ENCODE measurements at places on chromosomes 16 and 17.
A peak's percentile ranks its signal among the peaks of the same experiment; 100 is the strongest.

DNA sequence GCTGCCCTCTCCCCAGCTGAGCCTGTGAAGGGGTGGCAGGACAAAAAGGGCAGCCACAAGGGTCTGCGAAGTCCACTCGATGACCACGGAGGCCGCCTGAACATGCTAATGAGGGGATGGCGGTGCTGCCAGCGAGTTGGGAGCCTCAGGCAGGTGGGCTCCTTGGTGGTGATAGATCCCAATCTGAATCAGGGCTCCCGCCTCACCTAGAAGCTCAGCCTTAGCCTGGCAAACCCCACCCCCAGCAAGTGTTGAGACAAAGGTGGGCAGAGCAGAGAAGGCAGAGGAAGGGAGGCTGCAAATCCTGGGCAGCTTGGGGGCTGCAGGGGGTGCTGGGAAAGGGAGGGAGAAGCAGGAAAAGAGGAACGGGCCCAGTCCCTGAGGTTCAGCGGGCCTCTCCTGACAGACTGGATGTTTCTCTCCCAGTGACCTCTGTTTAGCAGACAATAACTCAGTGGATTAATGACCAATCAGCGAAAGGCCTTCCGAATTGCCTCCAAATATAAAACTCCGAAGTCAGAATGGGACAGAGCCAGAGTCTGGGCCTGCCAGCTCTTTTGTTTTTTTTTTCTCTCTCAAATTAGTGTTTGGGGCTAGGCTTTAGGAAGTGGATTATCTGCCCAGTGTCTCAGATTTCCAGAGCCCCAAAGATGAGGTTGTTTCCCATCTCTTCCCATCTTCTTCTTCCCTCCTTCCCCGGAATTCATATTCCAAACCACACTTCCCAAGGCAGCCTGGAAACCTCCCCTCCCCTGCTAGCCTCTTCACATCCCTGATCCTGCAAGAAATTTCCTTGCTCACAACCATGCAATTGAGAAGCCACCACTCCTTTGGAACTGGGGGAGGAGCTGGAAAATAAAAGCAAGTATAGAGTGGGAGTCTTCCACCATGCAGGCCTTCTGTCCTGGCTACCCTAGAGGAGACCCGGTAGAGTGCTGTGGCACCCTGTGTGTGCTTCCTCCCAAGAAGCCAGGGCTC, 15.2 kb upstream of the HOXB2 start:
- DNase-seq, result no peak

GRCh38 chr17:74280093-74280513, 6.1 kb downstream of the DNAI2 start:
- no peak for DNase-seq

DNA sequence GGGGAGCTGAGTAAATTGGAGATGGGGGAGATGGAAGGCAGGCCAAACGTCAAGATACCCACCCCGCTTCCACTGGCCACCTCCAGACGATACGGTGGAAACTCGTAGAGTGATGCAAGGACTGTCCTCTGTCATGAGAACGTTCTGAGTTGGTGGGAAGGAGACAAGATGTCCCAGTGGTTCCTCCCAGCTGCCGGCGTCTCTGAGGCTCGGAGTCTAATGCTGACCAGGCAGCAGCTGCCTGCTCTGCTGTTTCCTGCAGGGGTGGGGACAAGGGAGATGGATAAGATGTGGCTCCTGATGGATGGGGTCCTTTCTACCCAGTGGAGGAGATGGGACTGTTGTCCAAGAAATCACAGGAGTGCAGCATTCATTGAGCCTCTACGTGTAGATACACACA, 28.2 kb upstream of the C1QL1 start:
- DNase-seq, result no peak

GRCh38 chr16:58821886-58822285, 87.8 kb upstream of the GOT2 start:
- no peak for DNase-seq

DNA sequence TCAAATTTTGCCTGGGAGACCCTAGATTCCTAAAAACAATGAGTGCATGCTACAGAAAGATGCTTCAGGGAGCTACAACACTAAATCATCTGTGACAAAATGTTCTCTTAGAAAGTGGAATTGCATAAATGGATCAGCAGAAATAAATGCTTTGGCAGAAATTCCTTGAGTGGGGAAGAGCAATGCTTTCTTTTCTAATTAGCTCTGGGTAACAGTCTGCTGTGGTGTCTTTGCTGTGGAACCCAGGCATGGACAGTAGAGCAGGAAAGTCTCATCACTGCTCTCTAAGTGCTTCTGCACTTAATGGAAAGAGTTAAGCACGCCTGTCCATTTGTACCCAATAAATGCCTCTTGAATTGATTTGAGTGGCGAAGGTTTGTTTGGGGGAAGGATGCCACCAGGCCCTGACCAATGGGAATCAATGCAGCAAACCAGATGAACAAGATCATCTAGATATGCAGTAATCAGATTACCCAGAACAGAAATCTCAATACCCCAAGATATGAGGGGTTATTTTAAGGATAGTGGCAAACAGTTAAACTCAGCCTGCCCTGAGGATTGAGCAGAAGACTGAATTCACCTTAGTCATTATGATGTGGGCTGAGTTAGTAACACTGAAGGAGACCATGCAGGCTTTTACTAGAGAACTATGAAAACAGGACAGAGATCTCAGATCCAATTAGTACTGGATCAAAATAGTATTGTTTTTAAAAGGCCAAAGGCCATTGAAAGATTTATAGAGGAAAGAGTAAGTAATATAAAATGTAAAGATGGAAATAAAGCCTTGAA, 13.6 kb downstream of the HLF start:
- DNase-seq, result no peak

GRCh38 chr17:44828919-44829522, 1.1 kb downstream of the GJC1 start:
- no peak for DNase-seq

GRCh38 chr17:80769936-80770625, 221.6 kb upstream of the CHMP6 start:
- DNase-seq, result no peak

DNA sequence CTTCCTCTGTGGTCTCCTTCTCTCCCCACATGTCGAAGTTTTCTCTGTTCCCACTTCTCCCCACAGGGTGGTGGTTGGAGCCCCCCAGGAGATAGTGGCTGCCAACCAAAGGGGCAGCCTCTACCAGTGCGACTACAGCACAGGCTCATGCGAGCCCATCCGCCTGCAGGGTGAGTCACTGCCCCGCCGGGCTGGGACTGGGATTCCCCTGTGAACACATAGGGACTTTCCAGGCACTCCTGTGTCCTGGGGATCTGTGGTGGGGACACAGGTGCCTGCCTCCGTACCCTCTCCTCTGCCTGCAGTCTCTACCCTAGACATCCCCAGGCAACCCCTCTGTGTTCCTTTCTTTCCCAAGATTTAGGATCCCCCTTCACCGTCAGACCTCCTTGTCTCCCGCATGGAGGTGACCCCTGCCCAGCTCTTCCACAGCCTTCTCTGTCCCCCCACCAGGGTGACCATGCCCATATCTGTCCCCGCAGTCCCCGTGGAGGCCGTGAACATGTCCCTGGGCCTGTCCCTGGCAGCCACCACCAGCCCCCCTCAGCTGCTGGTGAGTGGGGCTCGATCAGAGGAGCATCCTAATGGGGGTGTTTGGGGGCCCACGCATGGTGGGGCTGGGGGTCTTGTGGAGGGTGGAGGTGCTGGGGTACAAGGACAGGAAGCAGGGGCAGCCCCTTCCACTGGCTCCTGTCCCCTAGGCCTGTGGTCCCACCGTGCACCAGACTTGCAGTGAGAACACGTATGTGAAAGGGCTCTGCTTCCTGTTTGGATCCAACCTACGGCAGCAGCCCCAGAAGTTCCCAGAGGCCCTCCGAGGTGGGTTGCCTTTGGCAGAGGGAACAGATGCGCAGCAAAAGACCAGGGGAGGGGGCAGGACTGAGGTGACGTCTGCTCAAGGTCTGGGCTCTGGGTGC, 5.8 kb downstream of the ITGAM start:
- no peak for DNase-seq

- DNase-seq, result no peak
Observed at GRCh38 chr16:82772215-82772614, 145.4 kb downstream of the CDH13 start.

DNA sequence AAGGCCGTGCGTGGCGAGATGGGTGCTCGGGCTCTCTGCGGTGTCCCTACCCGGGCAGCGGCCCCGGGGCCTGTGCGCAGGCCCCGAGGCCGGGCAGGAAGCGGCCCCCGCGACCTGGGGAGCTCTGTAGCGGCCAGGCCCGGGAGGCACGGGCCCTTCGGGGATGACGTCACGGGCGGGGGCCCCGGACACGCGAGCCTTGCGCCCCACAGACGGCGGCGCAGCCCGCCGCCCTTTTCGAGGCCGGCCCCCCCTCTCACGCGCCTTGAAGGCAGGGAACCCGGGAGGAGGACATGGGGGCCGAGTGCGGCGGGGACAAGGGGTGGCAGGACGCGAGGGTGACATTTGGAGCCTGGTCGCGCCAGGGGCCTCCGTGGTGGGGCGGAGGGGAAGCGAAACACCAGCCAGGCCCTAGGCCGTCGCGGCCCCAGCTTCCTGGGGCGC, 1.1 kb downstream of the RAI1 start:
- peak; percentile 44 for DNase-seq

DNA sequence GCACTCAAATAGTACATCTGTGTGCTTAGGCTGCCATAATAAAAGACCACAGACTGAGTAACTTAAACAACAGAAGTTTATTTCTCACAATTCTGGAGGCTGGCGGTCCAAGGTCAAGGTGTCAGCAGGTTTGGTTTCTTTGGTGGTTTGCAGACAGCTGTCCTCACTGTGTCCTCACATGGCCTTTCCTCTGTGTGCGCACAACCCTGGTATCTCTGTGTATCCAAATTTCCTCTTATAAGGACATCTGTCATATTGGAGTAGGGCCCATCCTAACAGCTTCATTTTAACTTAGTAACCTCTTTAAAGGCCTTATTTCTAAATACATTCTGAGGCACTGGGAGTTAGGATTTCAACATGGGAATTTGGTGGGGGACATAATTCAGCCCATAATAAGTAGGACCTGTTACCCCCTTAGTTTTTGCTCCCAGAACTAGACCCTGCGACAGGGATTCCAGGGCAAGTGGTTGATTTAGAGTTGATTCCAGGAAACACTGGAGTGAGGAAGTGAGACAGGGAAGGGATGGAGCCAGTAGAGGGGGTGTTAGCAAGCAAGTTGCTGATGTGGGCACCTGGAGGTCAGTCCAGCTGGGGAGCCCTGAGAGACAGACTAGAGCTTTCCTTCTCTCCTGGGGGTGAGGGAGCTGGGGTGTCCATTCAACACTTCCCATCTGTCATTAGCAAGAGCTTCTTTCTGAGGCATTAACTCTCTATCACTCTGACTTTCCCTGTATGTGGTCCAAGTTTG, 10.9 kb upstream of the ALKBH5 start:
- DNase-seq, result no peak

- DNase-seq, result no peak
Observed at GRCh38 chr16:68873635-68874471, 30.5 kb downstream of the TANGO6 start.

GRCh38 chr17:78673395-78673794, 96.2 kb upstream of the DNAH17 start:
- no peak for DNase-seq

DNA sequence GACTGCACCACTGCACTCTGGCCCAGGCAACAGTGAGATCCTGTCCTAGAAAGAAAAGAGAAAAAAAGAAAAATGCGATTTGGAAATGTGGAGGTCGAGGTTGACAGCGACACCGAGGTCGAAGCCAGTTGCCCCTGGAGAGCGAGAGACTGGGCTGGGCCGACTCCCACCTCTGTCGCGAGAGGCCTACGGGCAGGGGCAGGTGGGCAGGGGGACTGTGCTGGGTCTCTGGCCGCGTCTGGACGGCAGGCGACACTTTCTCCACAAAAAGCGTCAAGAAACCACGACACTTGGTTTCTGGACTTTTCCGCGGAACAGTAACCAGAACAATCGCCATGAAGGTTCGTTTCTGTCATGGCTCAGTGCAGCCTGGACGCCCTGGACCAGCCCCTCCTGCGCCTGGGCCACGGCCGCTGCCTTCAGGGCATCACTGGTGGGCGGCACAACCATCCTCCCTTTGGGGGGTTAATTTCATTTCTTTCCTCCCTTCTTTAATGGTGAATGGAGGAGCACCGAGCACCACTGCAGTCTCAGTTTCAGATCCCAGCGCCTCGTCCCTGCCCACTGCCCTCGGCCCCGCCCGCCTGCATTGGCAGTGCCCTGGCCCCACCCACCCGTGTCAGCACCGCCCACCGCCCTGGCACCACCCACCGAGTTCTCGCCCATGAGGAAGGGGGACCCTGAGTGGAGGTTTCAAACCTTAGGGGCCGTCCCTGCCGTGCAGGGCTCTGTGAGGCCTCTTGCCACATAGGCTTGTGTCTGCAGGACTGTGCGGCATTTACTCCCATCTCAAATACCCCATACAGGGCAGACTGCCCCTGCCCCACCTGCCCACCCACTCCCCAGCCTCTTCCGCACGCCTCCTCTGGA, 18.5 kb upstream of the CDH15 start:
- DNase-seq, result no peak

DNA sequence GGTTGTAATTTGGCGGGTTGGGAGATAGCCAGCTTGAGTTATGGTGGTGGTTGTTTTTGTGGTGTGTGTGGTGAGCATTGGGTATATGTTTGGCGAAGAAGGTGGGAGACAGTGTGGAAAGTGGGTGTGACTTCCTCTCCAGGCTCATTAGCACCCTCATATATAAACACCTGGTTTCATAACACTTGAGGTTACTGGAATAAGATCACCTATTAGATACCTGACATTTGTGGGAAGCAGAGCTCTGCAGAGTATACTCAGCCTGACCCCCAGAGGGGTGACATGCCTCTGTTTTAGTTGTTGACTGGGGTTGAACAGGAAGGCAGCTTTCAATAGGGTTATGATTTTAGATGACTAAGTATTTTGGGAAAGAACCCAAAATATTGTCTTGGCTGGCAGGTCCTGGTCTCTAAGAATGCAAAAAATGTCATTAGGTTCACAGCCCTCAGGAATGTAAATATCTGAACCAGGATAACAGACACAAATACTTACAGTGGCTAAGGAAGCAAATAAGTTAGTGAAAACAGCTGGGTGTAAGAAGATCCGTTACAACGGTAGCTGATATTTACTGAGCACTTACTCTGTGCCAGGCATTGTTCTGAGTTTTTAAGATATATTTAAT, 18.3 kb upstream of the EFCAB13 start:
- no peak for DNase-seq

- no peak for DNase-seq
Observed at GRCh38 chr17:77709594-77709993, 248.9 kb upstream of the TNRC6C start.

DNA sequence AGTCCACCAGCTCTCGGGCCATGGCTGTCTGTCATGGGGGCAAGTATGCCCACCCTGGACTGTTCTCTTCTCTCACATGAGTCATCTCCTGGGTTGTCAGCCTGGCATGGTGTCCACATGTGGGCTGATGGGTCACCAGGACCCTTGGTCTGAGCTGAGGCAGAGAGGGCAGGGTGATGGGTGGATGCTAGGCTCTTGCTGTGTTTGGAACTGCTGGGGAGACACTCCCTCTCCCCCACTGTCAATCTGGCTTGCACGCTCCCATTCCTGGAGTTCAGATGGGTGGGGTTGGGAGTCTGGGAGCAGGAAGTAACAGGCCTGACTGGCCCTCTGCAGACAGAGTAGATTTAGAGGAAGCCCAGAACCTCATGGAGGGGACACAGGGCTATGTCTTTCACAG, 28.9 kb downstream of the KSR1 start:
- no peak for DNase-seq

All from midbrain (tissue), 1 donor.